Activated T-helper 1 cell treated with anti-CD3 and anti-CD28 coated beads, Interleukin-12 subunit alpha, Interleukin-12 subunit beta, Interleukin-2, Interleukin-4 antibody, amounts not matched to agents 30 ng/mL and 10 ng/mL and 1 ng/mL, durations not matched to agents 14 hours and 24 hours and 36 hours (primary cell): ENCODE measurements at places on chromosomes 5 and 9. TPM values are rescaled to one million over a fixed set of nuclear protein-coding genes. Genes with fewer than 3 reads are reported as not detected.

DNA sequence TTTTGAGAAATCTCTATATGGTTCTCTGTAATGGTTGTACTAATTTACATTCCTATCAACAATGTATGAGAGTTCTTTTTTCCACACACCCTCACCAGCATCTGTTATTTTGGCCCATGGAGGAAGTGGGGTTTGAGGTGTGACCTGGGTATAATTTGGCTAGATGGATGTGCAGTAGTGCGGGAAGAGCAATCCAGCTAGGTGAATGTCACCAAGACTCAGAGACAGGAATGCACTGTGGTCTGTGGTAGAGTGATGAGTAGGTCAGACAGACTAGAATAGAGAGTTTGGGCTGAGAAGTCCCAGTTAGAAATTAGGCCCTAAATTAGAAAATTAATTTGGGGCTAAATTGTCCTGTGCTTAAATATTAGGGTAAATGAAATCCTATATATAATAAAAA, 32.8 kb upstream of the PIP5K1B start:
- H3K4me1 ChIP-seq, result peaks cover 26% of the 10 kb centered on the region
- no peak overlapping the region for H3K4me3 ChIP-seq
- no peaks in the 10 kb centered on the region for H3K36me3 ChIP-seq
- no peak for DNase-seq
- peaks cover 15% of the 10 kb centered on the region for H3K27me3 ChIP-seq
- peak overlapping the region; percentile 50 for H3K27ac ChIP-seq

- no peaks in the 10 kb centered on the region for H3K4me1 ChIP-seq
- no peaks in the 10 kb centered on the region for H3K36me3 ChIP-seq
- H3K27me3 ChIP-seq, result no peaks in the 10 kb centered on the region
- no peak for DNase-seq
Observed at GRCh38 chr9:119884438-119884837, 515.2 kb upstream of the BRINP1 start.

GRCh38 chr5:121019734-121020133, 555.6 kb downstream of the PRR16 start:
- H3K4me1 ChIP-seq, result no peaks in the 10 kb centered on the region
- no peak overlapping the region for H3K27ac ChIP-seq
- no peak overlapping the region for H3K4me3 ChIP-seq
- no peaks in the 10 kb centered on the region for H3K27me3 ChIP-seq
- no peaks in the 10 kb centered on the region for H3K36me3 ChIP-seq

- DNase-seq, result no peak
- H3K36me3 ChIP-seq, result no peaks in the 10 kb centered on the region
- no peak overlapping the region for H3K4me3 ChIP-seq
- H3K4me1 ChIP-seq, result no peaks in the 10 kb centered on the region
Observed at GRCh38 chr5:174046558-174046957, 1.1 kb downstream of the NSG2 start.

DNA sequence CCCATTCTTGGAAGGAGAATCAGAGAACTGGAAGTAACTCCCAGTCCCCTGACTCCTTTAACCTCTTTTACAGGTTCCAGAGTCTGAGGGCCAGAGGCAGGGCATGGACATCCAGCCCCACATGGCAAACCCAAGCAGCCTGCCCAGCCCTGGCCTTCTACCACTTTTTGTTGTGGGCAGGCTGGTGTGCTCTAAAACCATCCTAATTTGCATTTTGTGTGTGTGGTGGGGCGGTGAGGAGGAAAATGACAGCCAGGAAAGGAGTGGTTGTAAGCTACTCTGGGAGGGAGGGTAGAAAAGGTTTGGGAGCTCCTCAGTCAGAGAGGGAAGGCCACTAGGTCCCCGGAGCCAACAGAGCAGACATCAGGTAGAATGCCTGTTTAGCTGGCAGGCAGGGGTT, 90.6 kb downstream of the PSD2 start:
- peaks cover 12% of the 10 kb centered on the region for H3K27me3 ChIP-seq
- DNase-seq, result no peak
- no peaks in the 10 kb centered on the region for H3K36me3 ChIP-seq
- no peaks in the 10 kb centered on the region for H3K4me1 ChIP-seq

DNA sequence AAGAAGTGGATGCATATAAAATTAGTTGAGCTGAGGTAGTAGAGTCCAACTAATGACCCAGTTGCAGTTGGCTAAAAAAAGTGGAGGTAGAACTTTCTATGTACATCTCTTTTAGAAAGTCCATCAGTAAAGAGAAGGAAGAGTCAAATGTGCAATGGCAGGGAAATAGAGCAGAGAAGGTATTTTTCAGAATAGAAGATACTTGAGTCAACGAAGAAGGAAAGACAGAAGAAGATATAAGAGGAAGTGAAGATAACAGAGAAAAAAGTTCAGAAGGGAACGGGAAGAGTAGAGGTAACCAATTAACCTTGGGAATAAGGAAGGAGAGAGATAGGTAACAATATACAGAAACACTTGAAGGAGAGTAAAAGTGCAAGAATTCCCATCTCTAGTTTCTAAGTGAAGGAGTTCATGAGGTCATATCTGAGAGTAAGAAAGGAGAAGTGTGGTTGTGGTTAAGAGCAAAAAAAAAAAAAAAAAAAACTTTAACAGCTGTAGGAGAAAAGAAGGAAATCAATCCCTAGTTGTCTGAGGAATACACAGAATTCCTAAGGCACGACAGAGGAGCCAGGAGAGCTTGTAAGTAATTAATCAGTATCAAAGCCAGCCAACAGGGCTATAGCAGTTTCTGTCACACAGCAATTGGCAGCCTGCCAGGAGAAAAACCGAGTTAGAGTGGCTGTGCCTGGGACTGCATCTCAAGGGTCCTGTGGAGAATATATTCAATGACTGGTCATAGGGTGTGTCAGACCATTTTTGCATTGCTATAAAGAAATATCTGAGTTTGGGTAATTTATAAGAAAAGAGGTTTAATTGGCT, 61.0 kb downstream of the ARL15 start:
- H3K4me1 ChIP-seq, result no peaks in the 10 kb centered on the region
- peaks cover 4% of the 10 kb centered on the region for H3K27me3 ChIP-seq
- H3K36me3 ChIP-seq, result peaks cover 1% of the 10 kb centered on the region
- H3K27ac ChIP-seq, result no peak overlapping the region
- no peak overlapping the region for H3K4me3 ChIP-seq

GRCh38 chr5:150055326-150056074, 30.9 kb downstream of the CSF1R start:
- no peaks in the 10 kb centered on the region for H3K27me3 ChIP-seq
- peaks cover 24% of the 10 kb centered on the region for H3K36me3 ChIP-seq
- H3K4me1 ChIP-seq, result peaks cover 7% of the 10 kb centered on the region
- no peak overlapping the region for H3K27ac ChIP-seq

DNA sequence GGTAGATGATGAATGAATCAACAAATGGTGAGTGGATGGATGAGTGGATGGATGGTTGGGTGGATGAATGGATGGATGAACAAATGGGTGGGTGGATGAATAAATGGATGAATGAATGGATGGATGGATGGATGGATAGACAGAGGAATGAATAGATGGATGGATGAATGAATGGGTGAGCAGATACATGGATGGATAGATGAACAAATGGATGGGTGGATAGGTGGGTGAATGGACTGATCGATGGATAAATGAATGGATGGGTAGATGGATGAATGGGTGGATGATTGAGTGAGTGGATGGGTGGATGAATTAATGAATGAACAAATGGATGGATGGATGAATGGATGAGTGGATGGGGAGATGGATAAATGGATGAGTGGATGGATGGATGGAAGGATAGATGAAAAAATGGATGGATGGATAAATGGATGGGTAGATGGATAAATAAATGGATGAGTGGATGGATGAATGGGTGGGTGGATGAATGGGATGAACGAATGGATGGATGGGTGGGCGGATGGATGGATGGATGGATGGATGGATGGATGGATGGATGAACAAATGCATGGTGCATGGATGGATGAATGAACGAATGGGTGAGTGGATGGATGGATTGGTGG, 85.7 kb downstream of the PHF2 start:
- no peaks in the 10 kb centered on the region for H3K27me3 ChIP-seq
- H3K27ac ChIP-seq, result no peak overlapping the region
- H3K4me3 ChIP-seq, result no peak overlapping the region
- no peaks in the 10 kb centered on the region for H3K4me1 ChIP-seq
- DNase-seq, result no peak

GRCh38 chr9:25889661-25890060, 211.4 kb upstream of the TUSC1 start:
- no peak overlapping the region for H3K27ac ChIP-seq
- no peak for DNase-seq
- H3K4me1 ChIP-seq, result no peaks in the 10 kb centered on the region
- no peaks in the 10 kb centered on the region for H3K36me3 ChIP-seq
- no peaks in the 10 kb centered on the region for H3K27me3 ChIP-seq

- H3K27me3 ChIP-seq, result no peaks in the 10 kb centered on the region
- no peak overlapping the region for H3K27ac ChIP-seq
- H3K4me1 ChIP-seq, result no peaks in the 10 kb centered on the region
- H3K36me3 ChIP-seq, result no peaks in the 10 kb centered on the region
- no peak for DNase-seq
Observed at GRCh38 chr5:53934151-53934820, 373.8 kb downstream of the NDUFS4 start.

GRCh38 chr5:93145767-93146166, 435.3 kb downstream of the NR2F1-AS1 start:
- H3K27me3 ChIP-seq, result no peaks in the 10 kb centered on the region
- H3K27ac ChIP-seq, result no peak overlapping the region
- no peak for DNase-seq
- H3K4me3 ChIP-seq, result no peak overlapping the region
- no peaks in the 10 kb centered on the region for H3K36me3 ChIP-seq
- no peaks in the 10 kb centered on the region for H3K4me1 ChIP-seq

Gene PLK2
- 37.4 and 39.1 TPM in 2 replicates for total RNA-seq

Gene DMRT3
- not detected in 2 replicates for total RNA-seq

Gene BTNL9
- total RNA-seq, result not detected in 2 replicates

Gene PITX1
- 0.71 and 1.1 TPM in 2 replicates for total RNA-seq

Gene PPP3R2
- not detected in 2 replicates for total RNA-seq

Gene WHRN
- 2.2 and 2.4 TPM in 2 replicates for total RNA-seq

Gene TMEM215
- not detected in 2 replicates for total RNA-seq

Gene PCDHB12
- not detected in 2 replicates for total RNA-seq
